ENCODE measurements at places on chromosomes 1 and 21.

DNA sequence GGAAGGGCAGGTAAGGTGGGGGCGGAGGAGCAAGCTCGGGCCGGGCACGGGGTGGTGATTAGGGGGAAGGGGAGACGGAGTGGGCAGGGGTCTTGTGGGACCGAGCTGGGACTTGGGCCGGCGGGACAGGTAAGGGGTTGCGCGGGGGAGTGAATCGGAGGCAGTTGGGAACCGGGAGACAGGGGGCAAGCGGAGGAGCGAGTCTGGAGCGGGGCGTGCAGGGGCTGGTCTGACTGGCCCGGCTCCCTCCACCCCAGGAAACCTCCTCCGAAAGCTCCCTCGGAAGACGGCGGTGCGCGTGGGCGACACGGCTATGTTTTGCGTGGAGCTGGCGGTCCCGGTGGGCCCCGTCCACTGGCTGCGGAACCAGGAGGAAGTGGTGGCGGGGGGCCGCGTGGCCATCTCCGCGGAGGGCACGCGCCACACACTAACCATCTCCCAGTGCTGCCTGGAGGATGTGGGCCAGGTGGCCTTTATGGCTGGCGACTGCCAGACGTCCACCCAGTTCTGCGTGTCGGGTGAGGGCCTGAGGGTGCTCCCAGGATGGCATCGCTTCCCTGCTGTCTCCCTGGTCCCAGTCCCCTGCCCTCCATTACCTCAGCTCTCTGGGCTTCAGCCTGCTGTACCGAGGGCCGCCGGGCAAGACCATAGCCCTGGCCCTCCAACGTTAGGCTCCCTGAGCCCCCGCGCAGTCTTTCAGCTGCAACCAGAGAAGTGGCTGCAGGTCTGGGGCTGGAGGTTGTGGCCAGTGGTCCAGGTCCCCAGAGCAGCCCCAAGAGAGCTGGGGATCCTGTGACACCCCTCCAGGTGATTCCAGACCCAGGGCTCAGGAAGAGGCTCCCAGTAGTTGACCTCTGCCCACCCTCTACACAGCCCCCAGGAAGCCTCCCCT, 6.3 kb downstream of the OBSCN start:
- no peak for DNase-seq

GRCh38 chr1:173688300-173688699, 18.6 kb upstream of the ANKRD45 start:
- no peak for DNase-seq

DNA sequence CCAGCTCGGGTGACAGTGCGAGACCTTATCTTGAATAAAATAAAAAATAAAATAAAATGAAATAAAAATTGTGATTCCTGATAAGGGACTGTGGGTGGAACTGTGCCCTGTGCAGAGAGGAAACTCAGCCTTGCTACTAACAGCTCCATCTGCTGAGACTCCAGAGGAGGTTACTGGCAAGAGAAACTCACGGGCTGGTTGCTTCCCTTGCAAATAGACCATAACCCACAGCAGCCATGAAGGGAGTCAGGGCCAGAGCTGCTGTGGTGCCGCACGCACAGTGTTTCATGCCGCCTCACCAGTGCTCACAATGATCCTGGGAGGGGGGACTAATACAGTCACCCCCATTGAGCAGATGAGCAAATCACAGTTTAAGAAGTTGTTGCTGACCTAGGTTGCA, 13.7 kb downstream of the ZBTB17 start:
- DNase-seq = no peak

GRCh38 chr1:225820522-225821120, 10.7 kb downstream of the EPHX1 start:
- DNase-seq = no peak

DNA sequence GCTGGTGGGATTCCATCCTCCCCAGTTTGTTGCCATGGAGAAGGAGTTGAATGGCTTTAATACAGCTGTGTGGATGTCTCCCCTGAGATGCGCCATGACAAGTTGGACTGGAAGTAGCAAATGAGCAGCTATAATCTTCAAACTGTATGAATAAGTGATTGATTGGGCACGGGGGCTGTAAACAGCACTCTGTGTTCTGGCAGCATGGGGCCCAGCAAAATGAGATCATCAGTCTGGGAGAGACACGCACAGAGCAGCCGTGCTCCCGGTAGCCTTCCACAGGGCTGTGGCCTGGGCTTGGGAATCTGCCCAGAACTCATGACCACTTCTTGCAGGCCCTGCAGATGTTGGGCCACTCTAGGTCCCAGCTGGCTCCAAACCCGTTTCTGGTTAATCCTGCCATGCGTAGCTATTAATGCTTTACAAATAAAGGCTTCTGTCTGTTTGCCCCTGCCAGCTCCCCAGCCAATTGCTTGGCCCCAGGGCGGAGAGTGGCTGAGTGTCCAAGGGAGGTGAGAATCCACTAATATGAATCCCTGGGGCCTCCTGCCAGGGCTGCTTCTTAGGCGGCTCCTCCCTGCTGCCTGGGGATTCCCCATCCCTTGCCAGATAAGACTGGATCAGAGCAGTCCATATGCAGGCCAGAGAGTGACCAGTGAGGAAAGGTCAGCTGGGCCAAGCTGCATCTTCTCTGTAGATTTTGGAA, 642.9 kb downstream of the AJAP1 start:
- no peak for DNase-seq

- DNase-seq = no peak
Measured at GRCh38 chr1:57860931-57861565, 437.2 kb upstream of the DAB1 start.

DNA sequence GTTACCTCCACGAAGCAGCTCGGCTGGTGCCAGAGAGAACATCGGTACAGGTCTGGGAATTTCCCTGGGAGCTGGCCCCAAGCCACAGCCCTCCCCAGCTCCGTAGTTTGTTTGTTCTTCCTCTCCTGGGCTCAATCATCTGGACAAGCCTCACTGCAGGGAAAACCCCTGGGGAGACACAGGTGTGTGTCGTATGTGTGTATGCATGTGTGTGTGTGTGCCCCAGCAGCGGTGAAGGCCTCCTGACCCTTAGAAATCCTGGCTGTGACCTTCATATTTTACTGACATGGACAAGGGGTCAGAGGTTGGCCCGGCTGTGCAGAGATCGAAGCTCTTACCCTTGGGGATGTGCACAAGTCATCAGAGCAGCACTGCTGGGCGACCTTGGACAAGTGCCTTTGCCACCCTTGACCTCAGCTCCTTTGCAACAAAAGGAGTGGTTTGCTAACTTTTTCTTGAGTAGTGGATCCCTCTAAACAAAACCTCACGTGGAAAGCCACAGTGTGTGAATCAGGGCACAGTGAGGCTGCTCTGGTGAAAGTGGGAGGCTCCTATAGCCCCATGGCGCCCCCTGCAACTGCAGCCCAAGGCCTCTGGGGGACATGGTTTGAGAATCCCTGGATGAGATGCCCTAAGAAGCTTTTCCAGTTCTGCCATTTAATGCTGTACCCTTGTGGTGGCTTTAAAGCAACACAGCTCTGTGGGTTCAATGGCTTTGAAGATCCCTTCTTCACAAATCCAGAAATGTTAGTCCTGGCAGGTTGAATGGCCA, 12.3 kb upstream of the IL22RA1 start:
- DNase-seq = no peak

DNA sequence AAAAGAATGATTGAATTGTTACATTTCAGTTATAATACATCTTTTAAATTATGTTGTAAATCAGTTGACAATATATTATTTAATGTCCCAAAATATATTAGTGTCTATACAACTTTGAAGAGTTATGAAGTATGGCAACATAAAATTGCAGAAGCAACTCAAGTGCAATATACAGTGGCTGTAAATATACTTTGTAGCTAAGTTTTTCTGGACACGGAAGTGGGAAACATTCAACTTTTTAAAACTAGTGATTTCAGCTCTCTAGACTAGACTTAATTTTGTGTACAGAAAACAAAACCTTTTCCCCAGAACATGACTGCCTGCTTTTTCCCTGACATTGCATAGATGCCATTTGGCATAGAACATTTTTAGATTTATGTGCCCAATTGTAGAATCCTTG, 29.5 kb upstream of the ABCG1 start:
- DNase-seq = no peak

DNA sequence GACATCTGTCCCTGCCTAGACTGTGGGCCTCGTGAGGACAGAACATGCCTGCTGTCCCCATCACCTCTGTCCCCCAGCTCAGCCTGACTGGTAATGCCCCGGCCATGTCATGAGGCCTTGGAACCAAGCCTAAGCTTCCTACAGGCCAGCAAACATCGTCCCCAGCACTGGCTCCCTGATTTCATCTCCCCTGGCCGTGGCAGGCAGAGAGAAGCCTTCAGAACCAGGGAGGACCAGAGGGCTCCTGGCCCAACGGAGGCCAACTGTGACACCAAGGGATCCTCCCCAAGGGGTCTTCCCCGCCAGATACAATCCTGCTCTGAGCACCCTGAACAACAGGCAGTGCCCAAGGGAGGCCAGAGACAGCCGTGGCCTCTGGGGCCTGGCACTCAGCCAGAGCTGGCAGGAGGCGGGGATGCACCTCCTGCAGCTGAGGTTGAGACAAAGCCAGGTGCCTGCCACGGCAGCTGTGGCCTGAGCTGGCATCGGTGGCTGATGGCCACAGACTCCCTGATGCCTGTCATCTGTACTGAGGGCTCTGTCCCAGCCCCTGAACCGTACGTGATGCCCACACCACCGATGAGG, 9.9 kb upstream of the NPHP4 start:
- peak; percentile 17 for DNase-seq
